ENCODE measurements at places on chromosomes 3 and 15.

- peak; percentile 52 for DNase-seq
These were observed 34.4 kb downstream of the B3GNT5 start for GRCh38 chr3:183287301-183287971.

DNA sequence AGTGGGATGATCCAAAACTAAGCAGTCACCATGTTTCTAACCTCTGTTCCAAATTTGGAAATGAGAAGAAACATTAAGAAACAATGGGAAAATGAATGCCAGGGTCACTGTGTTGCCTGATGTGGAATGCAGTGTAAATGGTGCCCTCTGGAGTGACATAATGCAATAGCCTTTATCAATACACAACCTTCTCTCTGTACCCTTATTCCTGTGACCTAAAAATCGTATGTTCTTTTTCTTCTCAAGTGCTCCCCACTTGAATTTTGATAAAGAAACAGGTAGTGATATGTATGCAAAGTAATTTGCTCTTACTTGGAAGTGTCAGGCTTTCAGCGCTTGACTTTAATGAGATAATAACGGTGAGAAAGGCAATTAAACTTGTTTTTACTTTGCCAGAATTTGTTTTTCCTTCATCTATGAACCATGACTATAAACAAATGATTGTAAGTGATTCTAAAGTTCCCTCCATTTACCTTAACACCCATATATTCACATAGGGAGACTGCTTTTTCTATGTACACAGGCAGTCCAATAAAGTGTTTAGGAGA is 145.8 kb upstream of the THRB start:
- DNase-seq, result peak; percentile 48

- DNase-seq, result no peak
These were observed 173.1 kb downstream of the POTEB3 start for GRCh38 chr15:21267226-21267625.

- DNase-seq, result no peak
These were observed 204.8 kb upstream of the CCDC54 start for GRCh38 chr3:107172411-107172810.

GRCh38 chr3:196227629-196228493 is 11.5 kb downstream of the SLC51A start:
- no peak for DNase-seq

Data from muscle of back (tissue), 13 donors.